ENCODE measurements at places on chromosomes 6 and 20.

- no peak for DNase-seq
These were observed 1.7 kb downstream of the DIDO1 start for GRCh38 chr20:62924442-62925075.

GRCh38 chr6:122631571-122632249 is 21.5 kb downstream of the PKIB start:
- DNase-seq: no peak

DNA sequence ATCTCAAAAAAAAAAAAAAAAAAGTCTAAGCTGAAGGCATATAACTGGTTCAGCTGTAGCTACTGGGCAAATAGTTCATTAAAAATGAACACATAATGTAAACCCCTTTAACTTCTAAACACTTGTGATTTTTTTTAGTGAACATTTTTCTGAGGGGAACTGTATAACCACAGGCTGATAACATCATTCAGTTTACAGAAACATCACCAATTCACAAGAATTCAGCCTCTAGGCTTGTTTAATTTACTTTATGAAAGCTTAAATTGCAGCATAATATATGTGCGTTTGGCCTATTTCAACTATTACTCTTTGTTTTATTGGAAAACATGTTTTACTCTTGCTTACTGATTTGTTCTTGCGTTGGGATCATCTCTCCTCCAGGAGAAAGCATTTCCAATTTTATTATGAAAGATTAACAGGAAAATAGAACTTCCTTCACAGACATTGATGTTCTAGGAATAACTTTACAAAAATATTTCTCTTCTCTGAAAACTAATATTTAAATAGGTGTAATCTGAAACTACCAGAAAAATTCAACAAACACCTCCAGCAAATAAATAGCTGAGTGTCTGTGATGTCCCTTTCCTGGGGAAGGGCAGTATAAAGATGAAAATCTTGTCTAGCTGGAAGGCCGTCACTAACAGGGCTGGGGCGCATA is 284.5 kb downstream of the UST start:
- no peak for DNase-seq

GRCh38 chr6:35258858-35259193 is 709 bp upstream of the ZNF76 start:
- no peak for DNase-seq

GRCh38 chr6:152273638-152274037 is 363.5 kb downstream of the SYNE1 start:
- DNase-seq: no peak

DNA sequence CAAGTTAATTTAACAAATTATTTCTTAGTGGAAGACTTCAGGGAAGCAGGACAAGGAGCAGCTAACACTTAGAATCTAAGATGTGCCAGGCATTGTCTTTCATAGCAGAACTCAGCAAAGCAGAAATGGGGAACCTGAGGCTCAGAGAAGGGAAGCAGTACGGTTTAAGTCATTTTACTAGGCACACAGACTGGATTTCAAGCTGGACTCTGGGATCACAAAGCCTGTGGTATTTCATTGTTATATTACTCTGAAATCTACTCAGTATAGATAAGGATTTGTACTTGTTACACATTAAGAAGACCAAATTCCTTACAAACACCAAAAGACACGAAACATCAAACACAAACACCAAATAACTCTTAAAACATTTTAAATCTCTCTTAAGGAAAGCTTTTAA is 199.6 kb downstream of the ISM1 start:
- DNase-seq: no peak

- DNase-seq: no peak
These were observed 1.2 kb downstream of the RPS21 start for GRCh38 chr20:62387933-62388635.

DNA sequence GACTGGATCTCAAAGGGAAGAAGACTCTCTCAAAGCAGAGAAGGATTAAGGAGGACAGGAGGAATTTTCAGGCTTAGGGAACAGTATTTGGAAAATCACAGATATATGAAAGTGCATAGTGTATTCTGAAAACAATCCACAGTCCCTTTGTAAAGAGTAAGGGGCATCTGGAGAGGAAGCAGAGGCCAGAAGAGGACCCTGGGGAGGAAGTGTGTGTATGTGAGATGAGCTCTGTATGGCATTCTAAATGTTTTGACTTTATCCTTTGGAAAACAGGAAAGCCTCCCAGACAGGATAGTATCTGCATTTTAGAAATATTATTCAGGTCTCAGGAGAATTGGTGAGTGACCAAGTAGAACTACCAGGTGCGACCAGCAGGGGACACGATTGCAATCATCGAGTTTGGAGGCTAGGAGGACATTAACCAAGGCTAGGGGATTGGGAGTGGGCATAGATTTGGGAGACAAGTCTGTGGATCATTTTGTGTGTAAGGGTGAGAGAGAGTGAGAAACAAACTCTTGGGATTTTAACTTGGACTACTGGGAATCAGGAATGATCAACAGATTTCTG is 38.3 kb upstream of the FAM184A start:
- no peak for DNase-seq

DNA sequence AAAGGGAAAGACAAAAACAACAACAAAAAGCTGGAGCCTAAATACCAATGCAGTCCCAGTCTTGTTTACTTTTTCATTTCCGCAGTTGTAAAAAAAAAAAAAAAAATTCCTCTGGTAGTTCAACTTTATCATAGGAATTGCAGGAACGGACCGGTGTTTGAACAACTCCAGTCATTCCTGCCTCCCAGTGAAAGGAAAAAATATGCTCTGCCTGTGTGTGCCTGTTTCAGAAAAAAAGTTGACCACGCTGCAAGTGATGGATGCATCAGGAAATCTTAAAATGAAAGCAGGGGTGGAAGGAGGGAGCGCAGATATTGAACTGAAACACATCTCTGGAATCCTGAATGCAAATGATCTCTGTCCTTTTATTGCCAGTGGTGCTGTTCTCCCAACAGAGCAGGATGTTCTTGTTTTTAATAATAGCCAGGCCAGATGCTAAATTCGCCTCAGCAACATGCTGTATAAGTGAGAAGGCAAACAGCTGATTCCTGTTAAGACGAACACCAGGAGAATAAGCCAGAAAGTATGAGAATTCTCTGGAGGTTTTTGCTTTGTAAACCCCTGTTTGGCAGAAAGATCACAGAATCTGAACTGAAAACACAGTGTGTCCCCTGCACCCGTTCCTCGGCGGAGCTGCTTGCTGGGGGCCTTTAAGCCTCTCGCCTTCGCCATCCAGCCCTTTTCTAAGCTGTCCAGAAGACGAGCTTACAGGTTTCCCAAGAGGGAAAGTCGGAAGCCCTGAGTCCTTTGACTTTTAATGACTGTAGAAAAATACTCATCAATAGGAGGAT is 178.4 kb upstream of the SUPT3H start:
- no peak for DNase-seq

DNA sequence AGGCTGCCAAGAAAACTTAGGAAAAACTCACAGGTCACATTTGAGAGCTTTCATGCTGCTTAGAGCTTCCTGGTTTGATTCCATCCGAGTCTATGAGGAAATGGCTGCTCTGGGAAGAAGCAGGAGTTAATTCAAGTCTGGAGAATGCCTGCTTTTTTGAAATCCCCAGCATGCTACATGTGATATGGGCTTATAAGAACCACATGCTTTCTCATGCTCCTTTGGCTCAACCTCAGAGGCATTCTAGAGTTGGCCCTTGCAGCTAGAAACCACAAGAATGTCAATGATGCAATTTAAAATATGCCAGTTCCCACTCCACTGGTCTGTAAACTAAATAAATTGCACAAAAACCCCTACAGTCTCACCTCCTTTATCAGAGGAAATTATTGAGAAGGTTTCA is 142.9 kb upstream of the OLIG3 start:
- no peak for DNase-seq

GRCh38 chr20:10670501-10671220 is 3.1 kb downstream of the JAG1 start:
- DNase-seq: no peak

- no peak for DNase-seq
These were observed 84.2 kb downstream of the TRERF1 start for GRCh38 chr6:42367353-42368011.
